ENCODE measurements at places on chromosomes 5 and 9.

DNA sequence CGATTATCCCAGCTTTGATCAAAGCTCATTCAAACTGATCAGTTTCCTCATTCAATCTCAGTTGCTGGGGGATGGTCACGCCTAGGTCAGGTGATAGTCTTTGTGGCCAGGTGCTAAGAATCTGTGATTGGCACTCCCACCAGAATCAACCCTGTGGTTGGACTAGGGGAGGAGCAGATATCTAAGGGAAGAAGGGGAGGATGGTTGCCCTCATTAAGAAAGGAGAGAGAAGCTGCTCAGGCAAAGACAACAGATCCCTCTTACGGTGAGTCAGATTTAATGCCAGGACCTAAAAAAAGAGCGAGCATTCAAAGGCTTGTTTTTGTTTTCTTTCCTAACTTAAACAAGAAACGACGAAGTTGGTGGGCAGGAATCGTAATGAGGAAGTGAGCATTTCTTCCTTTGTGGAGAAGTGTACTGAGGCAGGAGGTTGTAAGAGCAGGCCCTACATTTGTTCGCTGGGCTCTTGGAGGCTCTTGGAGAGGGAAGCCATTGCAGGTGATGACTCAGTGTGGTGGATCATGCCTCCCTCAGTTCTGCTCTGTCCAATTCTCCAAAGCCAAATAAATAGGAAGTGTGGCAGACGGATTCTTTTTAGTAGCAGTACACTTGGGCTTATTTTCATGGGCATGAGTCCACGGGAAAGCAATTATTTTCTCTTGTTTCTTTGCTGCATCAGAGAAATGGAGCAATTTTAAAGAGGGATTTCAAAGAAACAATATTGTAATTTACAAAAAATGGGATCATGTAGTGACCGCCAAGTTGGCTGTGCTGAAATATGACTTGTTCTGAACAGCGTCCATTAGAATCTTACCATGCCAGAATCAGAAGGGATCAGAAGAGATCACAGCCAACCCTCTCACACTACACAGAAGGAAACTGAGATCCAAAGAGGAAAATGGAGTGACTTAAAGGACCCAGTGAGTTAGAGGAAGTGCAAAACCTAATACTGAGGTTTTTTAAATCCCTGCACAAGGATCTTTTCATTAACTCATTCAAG, 18.7 kb upstream of the TGFBR1 start:
- no peak for DNase-seq

- DNase-seq, result no peak
Observed at GRCh38 chr9:8677741-8678140, 878.2 kb upstream of the DMAC1 start.

DNA sequence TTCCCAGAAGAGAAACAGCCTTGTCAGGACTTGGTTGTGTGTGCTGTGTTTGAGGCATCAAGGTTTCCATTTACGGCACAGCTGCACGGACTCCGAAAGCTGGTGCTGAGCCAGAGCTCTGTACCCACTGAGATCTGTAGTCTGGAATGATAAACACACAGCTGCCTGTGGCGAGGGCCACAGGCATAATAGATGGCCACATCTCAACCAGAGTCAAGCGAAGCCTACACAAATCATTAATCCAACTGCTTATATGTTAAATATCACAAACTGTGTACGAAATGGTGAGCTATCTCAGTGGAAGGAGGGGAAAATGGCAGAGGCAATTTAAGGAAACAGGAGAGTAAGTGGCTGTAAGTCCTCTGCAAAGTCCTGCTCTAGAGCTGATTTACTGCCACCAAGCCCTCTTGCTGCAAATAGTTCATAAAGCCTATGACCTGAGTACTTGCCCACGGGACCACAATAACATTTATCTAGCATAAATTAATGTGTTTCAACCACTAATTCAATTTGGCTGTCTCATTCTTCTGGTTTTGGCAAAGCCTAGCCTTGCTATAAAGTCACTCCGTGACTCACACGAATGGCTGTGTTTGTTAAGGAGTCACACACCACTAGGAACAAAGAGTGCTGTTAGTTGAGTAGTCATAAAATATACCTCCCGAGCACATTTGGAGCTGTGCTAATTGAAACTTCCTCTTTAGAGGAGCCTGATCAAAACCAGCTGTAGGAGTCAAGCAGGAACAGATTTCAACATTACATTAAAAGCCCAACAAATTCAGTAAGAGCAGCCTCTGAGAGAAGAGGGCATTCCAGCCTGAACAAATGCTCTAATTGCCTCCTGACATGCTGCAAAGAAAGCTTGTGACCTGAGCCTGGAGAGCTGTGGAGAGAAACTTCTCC, 738.6 kb upstream of the ZNF608 start:
- no peak for DNase-seq

- DNase-seq, result no peak
Observed at GRCh38 chr5:132446621-132447020, 44.0 kb downstream of the IRF1 start.

GRCh38 chr9:87109851-87110250, 162.5 kb upstream of the GAS1 start:
- no peak for DNase-seq

DNA sequence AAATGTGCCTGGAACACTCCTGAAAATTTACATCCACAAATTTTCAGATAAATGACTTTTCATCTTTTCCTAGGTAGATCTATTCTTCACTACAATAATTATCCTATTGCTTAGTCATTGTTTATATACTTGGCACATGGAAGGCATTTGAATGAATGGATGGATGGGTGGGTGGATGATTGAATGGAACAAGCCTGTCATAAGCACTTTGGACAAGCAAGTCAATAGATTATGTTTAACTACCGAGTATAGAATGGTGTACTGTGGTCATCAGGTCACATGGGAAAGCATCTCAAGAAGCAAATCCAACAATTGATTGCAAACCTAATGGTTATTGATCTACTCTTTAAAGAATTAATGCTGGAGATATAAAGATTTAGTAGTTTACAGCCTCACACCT, 114.4 kb upstream of the DMRTA1 start:
- DNase-seq, result no peak

GRCh38 chr9:127779136-127779981, 893 bp upstream of the SH2D3C start:
- peak; percentile 74 for DNase-seq

DNA sequence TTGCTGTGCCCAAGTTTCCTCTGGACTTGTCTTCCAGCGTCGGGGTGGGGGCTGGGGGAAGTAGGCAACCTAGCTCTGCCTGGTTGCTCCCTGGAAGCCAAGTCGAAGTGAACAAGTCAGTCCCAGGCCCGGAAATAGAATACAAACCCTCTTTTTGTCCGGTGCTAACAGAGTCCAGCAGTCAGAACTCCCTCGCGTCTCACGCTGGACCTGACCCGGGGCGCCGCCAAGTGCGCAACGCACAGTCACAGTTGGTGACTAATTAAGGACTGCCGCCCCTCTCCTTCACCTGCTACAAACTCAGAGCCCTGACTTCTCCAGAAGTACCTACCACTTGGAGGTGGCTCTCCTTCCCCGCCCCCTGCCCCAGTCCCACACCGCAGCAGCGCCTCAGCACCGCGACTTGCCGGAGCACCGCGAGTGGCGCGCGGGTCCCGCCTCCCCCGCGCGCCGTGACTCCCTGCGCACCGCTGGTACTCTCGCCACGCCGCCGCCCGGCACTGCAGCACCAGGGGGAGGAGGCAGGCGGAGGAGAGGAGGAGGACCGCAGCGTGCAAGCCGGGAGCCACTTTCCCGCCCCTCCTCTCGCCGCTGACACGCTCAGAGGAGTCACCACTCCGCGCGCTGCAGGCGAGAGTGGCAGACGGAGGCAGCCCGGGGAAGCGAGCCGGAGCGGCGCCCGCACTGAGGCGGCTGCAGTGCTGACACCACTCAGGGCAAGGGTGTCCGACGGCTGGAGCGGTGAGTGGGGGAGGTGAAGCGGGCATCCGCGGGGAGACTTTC, at the start of gene SV2C:
TSS of gene SV2C (plus strand) at position 612 of the 783 bp plus-strand sequence. CDS start 48,368 bp downstream, outside the sequence.
- DNase-seq, result no peak

GRCh38 chr5:111892949-111893348, 136.0 kb upstream of the NREP start:
- DNase-seq, result no peak

DNA sequence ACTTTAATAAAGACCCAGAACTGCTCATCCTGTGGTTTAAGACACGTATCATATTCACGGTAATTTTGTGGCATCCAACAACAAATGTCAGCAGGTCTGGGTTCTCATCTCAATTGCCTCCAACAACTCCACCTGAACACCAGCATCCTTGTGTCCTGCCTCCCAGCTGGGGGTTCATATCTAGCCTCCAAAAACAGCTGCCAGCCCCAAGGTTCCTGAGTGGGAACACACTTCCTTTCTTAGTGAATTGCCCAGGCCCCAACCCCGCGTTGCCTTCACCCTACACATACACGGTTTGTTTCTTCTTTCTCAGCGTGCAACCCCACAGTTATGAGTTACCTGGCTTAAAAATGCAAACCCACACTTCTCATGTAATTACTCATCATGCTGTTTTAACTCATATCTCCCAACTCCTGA, 77.9 kb downstream of the SEMA4D start:
- peak; percentile 44 for DNase-seq

DNA sequence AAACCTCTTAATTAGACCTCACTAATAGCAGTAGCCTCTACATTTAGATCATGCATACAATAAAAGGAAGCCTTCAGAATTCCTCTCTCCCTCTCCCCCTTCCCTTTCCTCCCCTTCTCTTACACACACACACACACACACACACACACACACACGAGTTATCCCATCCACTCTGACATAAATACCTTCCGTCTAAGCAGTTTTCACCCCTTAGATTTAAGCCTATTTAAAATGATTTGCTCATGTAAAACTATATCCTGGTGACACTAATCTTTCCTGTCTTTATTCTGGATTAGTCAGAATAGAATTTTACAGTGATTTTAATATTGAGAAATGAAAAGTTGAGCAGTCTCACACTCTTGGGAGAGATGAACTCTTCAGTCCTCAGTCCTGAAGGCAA, 35.0 kb downstream of the PRELID2 start:
- DNase-seq, result no peak

- no peak for DNase-seq
Observed at GRCh38 chr9:2603621-2604020, 18.0 kb upstream of the VLDLR start.

GRCh38 chr9:84349671-84350070, 9.1 kb upstream of the SLC28A3 start:
- DNase-seq, result no peak

GRCh38 chr5:132283423-132284043, 10.7 kb upstream of the SLC22A4 start:
- DNase-seq, result no peak

- no peak for DNase-seq
Observed at GRCh38 chr9:121774715-121775613, 123.5 kb downstream of the DAB2IP start.

- DNase-seq, result no peak
Observed at GRCh38 chr5:68046445-68046844, 169.1 kb upstream of the PIK3R1 start.

DNA sequence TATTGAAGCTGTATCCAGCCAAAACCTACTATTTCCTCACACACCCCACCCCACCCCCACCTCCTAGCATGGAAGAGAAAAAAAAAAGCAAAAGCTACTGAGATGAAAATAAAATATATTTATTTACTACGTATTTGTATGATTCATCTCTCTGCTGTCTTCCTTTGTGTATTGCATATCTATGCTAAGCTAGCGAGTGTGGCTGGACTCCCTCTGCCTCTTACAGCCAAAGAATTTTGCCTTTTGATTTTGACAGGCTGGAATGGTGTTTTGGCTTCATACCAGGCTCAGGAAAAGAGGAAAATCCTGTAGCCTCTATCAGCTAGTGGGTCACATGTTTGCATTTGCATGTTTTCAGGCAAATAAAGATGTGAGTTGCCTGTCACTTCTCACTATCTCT, 2.2 kb downstream of the ABLIM3 start:
- no peak for DNase-seq

DNA sequence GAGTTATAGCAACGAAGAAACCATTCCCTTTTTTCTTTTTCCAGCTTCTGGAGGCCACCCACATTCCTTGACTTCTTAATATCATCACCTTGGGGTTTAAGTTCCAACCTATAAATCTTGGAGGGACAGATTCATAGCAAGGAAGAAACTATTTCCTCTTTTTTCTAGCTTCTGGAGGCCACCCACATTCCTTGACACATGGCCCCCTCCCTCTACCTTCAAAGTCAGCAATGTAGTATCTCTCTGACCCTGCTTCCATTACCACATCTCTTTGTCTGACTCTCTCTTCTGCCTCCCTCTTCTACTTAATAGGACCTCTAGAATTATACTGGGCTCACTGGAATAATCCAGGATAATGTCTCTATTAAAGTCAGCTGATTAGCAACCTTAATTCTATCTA, 34.7 kb upstream of the SHISAL2B start:
- no peak for DNase-seq

DNA sequence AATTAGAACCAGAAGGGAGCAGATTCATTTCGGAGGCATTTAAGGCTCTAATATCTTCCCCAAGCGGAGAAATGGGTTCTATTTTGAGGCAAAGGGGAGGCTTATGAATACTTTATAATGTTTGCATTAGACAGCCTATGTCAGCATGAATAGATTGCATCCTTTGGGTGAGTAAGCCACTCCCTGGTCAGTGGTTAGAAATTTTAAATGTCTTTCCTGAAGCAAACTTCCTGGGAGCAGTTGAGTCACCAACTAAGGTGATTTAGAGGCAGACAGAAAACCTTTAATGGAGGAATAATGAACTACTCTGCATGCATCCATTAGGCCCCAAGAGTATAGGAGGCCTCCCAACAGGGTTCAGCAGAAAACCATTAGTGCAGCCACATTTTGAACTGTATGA, 204.9 kb downstream of the ELAVL2 start:
- no peak for DNase-seq

- DNase-seq, result peak; percentile 40
Observed at GRCh38 chr9:120935383-120935857, 8.8 kb upstream of the TRAF1 start.

GRCh38 chr5:142821034-142821732, 51.0 kb downstream of the ARHGAP26 start:
- no peak for DNase-seq

- no peak for DNase-seq
Observed at GRCh38 chr5:135718651-135719050, 115.8 kb upstream of the SLC25A48 start.

DNA sequence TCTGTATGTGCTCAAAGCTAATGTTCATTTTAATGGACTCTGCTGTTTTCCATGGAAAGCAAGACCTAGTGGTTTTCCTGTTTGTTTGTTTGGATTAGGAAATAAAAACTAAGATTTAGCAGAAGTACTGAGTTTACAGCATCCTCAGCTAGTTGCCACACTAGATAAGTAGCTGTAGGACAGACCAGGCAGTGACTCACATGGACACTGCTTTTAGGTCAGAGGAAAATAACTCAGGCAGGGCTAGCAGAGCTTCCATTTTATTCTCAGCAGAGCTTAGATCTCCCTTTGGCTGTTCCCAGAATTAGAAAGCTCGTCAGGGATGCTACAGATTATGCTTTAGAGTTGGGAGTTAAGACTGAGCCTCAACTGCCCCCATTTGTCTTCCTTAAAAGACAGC, 204.4 kb downstream of the SH3GL2 start:
- no peak for DNase-seq

DNA sequence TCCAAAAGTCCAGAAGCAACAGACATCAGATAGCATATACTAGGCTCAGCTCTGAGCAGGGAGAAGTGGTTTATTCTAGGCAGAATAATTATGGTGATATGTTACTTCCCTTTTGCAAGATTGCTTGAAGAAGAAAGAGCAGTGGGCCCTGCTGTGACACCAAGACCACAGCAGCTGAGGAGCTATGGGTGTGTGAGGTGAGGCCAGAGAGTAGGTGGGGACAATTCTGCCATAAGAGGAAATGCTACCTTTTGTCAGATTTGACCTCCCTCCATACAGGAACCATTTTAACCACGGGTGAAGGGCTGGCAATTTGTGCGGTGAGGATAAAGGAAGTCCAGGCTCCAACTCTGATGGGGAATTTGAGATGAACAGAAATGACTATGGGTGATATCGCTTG, 51.3 kb downstream of the TNFSF15 start:
- DNase-seq, result no peak

GRCh38 chr9:73371801-73372200, 220.1 kb downstream of the ANXA1 start:
- no peak for DNase-seq

Data from CD4-positive, alpha-beta T cell treated with Interleukin-21 for 1 hour (primary cell).